ENCODE measurements at places on chromosomes 3 and 15.

GRCh38 chr15:67944010-67944641 is 104.3 kb upstream of the RNU6-1 start:
- no peak for DNase-seq

DNA sequence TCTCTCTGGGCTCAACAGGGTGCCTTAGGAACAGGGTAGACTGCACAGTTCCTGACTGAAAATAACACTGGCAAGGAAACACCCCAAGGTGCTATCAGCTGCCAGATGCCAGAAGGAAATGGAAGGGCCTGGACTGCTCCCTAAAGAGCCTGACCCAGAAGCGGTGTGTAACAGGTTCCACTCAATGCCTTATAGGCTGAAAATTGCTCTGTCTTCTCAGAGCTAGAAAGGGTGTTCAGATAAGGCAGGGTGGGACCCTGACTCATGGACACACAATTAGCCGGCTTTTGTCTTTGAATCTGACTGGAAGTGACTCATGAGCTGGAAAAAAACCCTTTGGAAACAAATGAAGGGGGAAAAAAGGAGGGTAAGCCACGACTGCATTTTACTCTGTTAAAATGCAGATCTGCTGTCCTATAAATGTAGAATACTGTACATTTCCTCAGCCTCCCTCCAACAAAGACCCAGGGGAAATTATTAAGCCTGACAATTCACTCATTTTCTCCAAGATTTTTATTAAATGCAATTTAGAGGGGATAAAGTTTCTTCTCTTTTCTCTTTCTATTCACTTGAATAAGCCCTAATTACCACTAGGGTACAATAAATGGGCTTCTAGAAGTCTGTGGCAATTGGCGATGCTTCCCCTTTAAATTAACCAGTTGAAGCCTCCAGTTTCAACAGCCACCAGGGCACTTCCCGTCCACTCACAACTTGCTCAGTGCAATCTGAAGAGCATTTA is 160.2 kb upstream of the TBL1XR1 start:
- DNase-seq, result no peak

- no peak for DNase-seq
Measured at GRCh38 chr3:191119415-191120295, 79.4 kb upstream of the OSTN start.

DNA sequence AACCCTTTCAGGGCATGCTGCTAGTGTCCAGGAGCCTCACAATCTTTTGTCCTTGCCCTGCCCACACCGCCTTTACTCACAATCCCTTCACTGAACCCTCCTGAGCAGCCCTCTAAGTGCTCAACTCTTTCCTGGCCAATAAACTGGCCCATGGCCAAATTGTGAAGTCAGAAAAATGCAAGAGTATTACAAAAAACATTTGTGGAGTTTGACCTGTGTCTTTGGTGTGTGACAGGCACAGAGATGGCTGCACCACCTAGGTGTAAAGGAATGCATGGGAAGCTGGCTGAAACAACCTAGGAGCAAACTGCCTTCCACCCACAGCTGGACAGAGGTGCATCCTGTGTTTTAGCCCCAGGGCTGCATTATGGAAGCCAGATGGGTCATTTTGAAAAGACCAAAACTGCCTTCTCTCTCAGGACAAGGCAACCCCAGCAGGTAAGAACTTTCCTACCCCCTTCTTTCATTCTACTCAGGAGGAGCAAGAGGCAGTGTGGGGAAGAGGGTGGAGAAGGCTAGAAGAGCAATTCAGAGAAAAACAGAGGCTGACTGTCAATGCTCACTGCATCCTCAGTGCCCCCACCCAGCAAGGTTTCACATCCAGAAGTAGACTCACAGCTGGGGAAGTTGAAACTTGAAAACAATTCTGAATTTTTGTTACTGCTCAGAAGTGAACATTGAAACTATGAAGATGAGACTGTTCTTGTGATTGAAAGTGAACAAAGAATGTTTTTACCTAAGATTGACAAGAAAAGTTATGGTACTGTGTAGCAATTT is 78.6 kb downstream of the TRIM42 start:
- DNase-seq, result no peak

DNA sequence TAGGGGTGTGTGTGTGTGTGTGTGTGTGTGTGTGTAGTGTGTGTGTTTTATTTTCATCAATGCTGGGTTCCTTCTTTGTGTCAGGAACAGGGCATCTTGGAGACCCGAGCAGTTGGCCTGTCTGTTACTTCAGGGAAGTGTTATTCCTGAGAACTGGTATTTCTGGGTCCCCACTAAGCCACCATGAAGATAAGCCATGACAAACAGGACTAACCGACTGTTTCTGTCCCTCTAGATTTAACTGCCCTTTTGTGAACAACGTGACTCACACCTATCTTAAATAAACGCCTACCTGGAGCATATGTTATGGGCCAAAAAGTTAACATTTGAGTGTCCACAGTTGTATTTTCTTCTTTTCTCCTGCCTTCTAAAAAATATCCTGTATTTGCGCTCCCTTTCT is 19.5 kb downstream of the SIDT1 start:
- no peak for DNase-seq

GRCh38 chr3:156675830-156676767 is 1.7 kb downstream of the TIPARP start:
- DNase-seq, result no peak

GRCh38 chr15:83904107-83905040 is 250.5 kb downstream of the ADAMTSL3 start:
- DNase-seq, result no peak

- DNase-seq, result no peak
Measured at GRCh38 chr3:66269411-66269810, 48.6 kb downstream of the SLC25A26 start.

GRCh38 chr3:46559091-46559704 is 6.9 kb downstream of the LRRC2 start:
- DNase-seq, result no peak

DNA sequence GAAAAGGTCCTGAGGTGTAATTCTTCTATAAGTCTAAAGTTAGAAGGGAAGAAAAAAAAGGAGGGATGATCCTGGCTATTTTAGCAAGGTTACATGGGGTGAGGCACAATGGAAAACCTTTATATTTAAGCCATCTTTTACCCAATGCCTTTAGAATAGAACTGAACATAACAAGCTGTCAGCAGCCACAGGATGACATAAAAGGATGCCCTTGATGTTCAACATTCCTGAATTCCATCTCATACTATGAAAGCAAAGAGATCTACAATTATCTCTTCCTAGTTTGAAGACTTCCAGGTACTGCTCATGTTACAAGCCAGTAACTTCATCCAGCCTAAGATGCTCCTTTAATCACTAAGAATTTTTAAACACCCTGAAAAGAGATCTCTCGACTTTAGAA is 26.9 kb downstream of the NEK10 start:
- no peak for DNase-seq

GRCh38 chr3:34013818-34014570 is 215.6 kb downstream of the PDCD6IP start:
- no peak for DNase-seq

DNA sequence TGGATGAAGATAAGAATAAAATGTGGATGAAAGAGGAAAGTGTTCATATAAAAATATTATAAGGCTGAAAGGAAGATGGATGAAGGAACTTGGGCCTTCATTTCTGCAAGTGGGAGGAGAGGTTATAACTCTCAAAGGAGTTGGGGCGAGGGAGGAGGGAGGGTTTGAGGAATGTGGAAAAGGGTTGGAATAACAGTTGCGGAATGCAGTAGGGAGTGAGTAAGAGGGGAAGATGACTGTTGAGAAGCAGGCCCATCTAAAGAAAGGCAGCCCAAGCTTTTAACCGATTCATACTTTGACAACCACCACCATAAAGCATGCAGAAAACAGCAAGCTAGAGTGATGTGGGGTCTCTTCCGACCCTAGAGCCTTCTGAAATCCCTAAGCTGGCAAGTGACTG is 8.3 kb upstream of the TM4SF4 start:
- DNase-seq, result no peak

DNA sequence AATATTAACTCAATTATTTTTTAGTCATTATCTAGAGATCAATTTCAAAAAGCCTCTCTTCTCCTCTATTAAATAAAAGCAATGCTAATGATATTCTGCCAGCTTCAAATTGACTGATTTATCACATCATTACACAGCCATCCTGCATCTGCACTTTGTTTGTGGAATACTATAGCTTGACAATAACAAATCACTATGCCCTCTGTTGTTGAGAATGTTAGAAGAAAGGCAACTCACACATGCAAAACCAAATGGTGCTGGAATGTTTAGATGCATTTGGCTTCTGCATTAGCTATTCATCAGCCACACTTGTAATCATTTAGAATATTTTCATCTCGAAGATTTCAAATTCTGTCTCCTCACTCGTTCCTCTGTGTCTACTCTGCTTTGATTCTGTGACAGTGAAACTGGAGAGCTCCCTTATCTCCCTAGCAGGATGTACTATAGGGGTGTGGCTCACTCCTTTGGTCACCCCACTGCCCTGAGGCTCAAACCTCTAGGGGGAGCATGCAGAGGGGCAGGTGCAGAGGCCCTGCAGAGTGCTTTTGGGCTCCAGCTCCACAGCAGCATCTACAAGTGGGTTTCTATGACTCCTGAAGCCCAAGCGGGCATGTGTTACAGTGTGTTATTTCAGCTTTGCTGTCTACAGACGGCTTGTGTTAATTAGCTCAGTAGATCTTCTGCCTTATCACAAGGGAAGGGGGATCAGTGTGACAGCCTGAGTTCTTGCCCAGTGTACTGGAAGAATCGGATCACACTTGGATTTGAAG is 454.1 kb upstream of the BCHE start:
- no peak for DNase-seq

DNA sequence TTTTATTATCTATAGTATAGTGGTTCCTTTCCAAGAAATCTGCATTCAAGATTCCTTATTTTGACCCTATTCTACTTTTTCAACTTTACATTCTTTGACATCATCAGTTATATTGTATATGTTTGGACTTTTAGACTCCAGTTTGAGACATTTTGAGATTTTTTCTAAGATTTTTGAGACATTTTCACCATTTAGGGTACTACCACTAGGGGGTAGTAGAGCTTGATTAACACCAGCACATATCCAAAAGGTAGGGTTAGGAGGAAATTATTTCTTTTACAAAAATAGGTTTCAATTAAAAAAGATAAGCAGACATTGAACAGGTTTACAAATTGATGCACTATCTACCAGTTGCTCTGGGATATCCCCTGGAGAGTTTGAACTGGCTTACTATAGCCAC is 262.5 kb downstream of the SCAPER start:
- no peak for DNase-seq

- DNase-seq, result no peak
Measured at GRCh38 chr3:16013568-16013967, 160.9 kb upstream of the GALNT15 start.

- DNase-seq, result no peak
Measured at GRCh38 chr3:23646184-23646920, 159.4 kb upstream of the UBE2E1 start.

DNA sequence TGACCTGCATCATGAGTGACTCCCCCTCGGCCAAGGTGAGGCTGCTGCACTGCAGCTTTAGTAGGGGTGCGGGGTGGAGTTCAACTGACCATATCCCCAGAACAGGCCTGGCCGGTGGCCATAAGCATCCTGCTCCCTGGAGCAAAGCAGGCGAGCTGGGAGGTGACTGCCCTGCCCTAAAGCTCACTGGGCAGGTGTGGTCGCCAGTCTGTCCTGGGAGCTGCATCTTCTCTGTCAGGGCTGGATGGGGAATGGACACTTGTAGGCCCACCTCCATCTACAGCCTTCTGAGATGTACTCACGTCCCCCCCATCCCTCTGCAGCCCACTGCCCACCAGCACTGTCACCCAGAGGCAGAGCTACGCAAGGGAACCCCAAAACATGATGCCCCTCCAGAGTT is 14.5 kb downstream of the NBEAL2 start:
- no peak for DNase-seq

DNA sequence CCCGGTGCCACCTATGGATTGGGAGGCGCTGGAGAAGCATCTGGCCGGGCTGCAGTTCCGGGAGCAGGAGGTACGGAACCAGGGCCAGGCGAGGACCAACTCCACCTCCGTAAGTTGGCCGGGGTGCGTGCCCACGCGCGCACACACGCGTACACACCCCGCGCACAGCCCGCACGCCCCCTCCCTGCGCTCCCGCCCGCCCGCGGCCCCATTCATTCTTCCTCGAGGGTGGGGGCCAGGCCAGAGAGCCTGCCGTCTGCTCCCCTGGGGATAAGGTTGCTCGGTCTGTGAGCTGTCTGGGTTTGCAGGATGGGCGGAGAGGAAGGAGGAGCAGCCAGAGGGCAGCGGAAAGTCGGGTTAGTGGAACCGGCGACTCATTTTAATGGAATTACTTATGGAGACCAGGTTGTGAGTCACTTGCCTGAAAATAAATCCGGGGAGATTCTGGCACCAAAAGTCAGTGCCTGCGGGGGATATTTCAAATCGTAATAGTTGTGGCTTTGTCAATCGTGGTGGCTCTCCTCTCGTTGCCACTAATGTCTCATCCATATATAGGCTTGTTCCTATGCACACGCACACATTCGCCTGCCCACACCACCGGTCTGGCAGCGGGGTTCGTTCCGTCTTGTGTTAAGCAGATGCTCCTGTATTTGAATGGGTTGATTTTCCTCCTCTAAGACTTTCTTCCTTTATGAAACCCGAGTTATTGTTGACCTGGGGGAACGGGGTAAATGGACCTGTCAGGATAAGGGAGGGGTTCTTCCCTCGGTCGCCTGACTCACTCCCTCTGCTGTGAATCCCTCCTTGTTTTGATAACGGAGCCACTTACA is 223.4 kb upstream of the IL12A start:
- peak; percentile 42 for DNase-seq
